Common myeloid progenitor, CD34-positive (primary cell): ENCODE measurements at places on chromosomes 1 and 21.

DNA sequence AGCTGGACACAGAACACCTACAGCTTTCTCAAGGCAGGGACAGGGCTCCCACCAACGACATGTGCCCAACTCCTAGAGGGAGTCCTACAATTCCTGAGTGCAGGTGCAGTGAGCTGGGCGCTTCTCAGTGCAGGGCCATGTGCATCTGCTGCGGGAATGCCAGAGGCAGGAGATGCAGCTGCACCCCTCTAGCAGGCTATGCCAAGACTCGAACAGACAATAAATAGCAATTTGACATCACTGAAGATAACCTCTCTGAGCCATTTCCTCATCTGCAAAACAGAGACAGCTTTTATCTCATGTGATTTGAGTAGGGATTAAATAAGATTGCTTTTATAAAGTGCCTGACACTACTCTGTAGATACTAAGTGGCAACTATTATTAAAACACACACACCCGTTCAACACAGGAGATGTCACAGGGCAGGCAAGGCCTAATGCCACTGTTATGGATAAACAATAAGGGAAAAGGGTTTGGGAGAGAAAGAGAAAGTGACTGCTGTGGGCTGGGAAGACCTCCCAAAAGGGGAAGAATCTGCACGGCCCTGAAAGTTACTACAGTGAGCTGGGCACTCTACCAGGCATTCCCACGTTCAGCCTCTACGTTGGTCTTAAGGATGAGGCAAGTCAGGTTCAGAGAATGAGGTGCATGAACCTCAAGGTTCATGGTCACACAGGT lies 5.7 kb downstream of the SLC9A1 start:
- no peak for DNase-seq

DNA sequence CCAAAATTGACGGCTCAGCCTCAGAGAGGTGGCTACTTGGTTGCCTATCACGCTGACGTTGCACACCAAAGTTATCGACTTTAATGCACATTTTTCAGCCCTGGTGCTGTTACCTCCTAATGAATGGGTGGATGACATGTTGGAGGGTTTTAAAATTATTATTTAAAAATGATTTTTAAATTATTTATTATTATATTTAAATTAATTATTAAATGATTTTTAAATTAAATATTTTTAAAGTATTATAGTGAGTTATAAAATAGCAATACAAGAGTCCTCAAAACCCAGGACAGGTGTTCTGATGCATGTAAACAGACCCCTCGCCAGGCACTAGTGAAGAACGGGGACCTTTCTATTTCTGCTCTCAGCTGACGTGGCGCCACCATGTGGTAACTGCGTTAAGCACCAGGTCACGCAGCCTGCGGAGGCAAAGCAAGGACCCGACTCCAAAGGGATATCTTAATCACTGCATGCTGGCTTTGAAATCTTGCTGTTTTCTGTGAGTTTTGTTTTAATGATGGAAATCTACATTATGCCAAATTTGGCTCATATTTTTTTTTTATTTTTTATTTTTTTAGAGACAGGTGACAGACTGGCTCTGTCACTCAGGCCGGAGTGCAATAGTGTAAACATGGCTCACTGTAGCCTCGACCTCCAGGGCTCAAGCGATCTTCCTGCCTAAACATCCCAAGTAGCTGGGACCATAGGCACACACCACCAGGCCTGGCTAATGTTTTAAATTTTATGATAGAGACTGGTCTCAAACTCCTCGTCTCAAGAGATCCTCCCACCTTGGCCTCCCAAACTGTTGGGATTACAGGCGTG lies 22.6 kb downstream of the CASP9 start:
- DNase-seq, result peak; percentile 72

DNA sequence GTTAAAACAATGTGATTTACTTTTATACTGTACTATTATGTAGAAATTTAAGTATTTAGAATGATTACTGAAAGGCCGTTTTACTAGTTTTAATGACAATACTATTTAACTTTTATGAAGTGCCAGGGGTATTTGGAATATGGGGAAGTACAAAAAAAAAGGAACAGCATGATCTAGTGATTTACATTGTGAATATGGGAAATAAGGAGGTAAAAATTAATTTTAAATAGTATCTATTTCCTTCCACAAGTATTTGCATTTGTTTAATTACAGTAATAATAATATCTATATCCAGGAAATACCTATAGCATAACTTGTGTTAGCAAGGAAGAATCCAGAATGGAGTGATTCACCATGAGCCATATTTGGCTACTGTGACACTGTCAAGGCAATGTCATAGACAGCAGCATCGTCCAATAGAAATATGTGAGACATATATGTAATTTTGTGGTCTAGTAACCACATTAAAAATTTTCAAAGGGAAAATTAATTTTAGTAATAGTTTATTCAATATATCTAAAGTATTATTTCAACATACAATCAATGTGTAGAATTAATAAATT lies 22.0 kb downstream of the CNST start:
- no peak for DNase-seq

DNA sequence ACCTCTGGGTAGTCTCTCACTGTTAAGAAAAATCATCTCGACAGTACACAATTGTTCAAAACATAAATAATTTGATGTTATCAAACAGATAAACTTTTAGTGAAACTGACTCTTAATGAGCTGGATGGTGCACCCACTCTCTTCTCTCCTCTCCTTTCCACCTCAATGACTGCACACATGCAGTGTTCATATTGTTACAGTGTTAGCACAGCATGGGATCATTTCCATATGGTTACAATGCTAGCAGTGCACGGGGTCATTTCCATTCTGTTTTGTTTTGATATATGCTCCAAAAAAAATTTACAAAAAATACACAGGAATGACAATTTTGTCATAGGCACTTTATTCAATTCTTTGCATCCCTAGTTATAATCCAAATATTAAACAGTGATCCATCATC lies 26.4 kb upstream of the RNF187 start:
- no peak for DNase-seq

- DNase-seq, result peak; percentile 70
Measured at GRCh38 chr1:74652711-74653139, 20.9 kb downstream of the ERICH3 start.

- peak; percentile 78 for DNase-seq
Measured at GRCh38 chr1:221760911-221761310, 19.0 kb upstream of the DUSP10 start.

DNA sequence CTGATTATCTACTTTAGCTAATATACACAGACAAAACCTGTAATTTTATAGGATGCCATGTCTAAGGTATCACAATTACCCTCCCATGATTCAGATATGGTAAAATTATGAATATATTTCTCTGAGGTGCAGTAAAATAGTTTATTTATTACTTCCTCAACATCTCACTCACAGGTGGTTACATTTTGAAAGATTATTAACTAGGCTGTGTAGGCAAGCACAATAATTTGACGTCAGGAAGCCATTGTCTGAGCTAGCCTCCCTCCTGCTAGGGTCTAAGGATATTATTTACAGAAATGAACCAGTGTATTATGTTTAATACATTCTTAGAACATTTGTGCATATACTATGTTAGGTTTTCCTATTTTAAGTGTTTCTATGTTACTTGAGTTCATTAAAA lies 69.9 kb upstream of the ADGRL2 start:
- DNase-seq, result no peak

GRCh38 chr1:18147672-18148071 lies 40.1 kb downstream of the IGSF21 start:
- DNase-seq, result no peak

GRCh38 chr21:29873908-29874307 lies 65.9 kb downstream of the GRIK1 start:
- no peak for DNase-seq

DNA sequence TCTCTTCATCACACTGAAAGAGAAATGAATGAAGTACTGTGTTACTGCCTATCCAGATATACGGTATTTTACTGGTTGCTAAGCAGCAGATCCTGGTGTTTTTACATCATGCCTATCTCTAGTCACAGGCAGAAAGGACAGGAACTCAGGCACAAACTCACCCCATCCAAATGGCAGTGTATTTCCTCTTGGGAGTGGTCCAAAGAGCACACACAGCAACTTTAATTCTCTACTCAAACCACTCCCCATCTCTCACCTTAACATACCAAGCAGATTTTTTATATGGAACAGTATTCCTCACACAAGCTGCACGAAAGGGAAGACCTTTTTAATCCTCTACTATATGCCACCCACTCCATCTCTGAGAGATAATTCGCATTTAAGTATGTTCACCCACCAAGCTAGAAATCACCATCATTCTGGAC lies 27.3 kb downstream of the EIF4G3 start:
- DNase-seq, result peak; percentile 94

DNA sequence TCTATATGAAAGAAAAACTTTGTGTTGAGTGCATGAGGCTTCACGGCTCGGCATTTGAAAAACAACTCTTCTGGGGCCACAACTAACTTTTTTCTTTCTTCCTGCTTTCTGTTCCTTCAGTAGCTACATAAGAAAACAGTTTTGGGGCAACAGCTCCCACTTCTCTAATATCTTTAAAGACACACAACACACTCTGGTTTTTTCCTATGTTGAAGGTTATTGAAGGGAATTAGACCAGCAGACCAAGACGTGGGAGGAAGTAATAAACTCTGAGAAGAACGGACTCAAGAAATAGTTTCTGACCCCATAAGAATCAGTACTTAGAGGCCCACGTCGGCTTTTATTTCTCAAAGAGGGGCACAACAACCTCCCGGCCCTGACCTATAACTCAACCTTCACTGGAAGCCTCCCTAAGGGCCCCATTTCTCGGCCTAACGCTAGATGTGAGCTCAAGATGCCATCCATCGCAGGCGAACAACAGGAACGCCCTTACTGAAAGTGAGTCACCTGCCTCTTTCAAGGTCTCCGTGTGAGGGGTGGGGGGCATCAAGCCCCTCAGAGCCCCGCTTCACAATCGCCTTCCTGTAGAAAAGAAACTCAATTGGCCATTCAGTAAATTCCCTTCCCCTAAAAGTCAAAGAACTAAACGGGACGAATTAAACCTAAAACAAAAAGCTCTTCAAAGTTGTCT lies 844 bp downstream of the ZMYM6 start:
- DNase-seq, result peak; percentile 83

DNA sequence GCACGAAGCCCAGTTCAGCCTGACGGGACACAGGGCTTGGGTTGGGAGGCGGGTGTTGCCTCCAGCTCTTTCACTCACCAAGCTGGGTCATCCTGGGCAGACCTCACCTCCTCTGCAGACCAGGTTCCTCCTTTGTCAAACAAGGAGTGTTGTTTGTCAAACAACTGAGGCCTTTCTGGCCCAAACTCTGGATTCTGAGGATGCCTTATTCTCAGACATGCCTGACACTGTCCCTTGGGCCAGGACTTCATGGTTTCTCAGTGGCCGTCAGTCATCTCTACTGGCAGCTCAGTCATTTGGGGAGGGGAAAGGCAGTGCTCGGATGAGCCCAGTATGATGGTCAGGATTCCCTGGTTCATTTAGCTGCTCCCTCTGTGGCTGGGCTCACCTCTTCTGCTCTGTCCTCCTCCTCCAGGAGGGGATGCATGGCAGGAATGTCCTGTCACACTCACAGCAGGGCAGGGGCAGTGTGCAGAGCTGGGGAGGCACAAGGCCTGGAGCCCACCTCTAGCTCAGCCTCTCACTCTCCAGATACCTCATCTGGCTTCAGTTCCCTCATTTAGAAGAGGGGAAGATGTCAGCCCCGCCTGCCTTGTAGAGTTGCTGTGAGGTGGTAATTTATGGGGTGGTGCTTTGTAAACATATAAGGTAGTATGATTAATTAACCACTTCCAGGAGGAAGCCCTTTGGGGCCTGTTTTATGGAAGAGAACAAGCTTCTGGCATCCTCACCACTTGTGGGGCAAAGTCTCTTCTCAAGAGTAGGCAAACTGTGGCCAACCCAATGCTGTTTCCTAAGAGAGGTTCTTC lies 20.6 kb downstream of the SLC2A1 start:
- DNase-seq, result peak; percentile 76

DNA sequence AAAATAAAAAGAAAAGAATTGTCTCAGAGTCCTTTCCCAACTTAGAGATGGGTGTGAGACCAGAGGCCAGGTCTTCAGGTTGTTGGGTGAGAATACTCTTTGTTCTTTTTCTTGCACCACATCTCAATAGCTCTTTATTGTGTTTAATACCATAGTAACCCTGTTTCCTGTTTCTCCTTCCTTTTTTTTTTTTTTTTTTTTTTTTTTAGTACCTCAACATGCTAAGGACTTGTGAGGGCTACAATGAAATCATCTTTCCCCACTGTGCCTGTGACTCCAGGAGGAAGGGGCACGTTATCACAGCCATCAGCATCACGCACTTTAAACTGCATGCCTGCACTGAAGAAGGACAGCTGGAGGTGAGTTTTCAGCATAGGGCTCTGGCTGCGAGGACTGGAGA lies 24.4 kb downstream of the CELF3 start:
- peak; percentile 14 for DNase-seq

GRCh38 chr1:108537976-108538375 lies 21.9 kb upstream of the EEIG2 start:
- DNase-seq, result peak; percentile 79

DNA sequence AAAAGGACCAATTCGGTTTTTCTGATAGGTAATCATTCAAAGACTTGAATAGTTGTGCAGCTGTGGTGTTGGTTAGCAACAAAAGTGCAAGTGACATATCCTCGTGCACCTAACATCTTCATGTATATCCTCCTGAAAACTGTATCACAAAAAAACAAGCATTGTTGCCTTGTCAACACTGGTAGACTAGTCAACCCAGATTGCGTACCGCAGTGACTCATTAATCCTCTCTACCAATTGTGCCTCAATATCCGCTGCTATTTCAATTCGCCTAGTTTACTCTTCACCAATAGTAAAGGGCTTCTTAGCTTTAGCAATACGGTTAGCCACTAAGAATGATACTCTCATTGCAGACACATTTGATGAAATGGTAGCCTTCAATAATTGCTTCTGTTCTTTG lies 3.5 kb downstream of the HHAT start:
- DNase-seq, result no peak

GRCh38 chr1:89332461-89332860 lies 31.4 kb upstream of the GBP6 start:
- no peak for DNase-seq

DNA sequence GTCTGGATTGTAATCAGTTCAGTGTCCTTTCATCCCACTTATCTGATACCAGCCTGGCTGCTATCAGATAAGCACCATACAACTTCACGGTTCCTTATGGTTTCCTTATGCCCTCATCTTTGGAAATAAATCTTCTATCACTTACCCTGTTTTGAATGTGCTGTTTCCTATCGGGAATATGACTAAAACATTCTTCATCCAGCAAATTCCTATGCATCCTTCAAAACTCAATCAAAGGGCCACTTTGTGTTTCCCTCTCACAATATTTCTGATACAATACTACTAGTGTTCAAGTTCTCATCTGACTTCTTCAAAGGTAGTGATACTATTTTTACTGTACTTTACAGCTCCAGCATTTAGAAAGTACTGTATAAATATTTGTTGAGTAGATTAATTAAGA lies 513.2 kb downstream of the OMA1 start:
- no peak for DNase-seq

- DNase-seq, result no peak
Measured at GRCh38 chr1:7684132-7684531, 87.0 kb upstream of the VAMP3 start.

- no peak for DNase-seq
Measured at GRCh38 chr1:203563291-203563690, 63.3 kb upstream of the ATP2B4 start.

GRCh38 chr1:217839161-217839560 lies 208.0 kb downstream of the SPATA17 start:
- no peak for DNase-seq
